Heart right ventricle (tissue), 16 donors: ENCODE measurements at places on chromosomes 6 and 20. TPM values are rescaled to one million over a fixed set of nuclear protein-coding genes. Genes with fewer than 3 reads are reported as not detected.

The C6orf58 gene
- total RNA-seq = not detected

The CDC5L gene
- total RNA-seq = 20.5 TPM

The CEP162 gene
- 3.8 TPM for total RNA-seq

The TBCC gene
- total RNA-seq = 15.7 TPM

- DNase-seq = no peak
Measured at GRCh38 chr6:99822741-99823512, 171.1 kb downstream of the MCHR2 start.

DNA sequence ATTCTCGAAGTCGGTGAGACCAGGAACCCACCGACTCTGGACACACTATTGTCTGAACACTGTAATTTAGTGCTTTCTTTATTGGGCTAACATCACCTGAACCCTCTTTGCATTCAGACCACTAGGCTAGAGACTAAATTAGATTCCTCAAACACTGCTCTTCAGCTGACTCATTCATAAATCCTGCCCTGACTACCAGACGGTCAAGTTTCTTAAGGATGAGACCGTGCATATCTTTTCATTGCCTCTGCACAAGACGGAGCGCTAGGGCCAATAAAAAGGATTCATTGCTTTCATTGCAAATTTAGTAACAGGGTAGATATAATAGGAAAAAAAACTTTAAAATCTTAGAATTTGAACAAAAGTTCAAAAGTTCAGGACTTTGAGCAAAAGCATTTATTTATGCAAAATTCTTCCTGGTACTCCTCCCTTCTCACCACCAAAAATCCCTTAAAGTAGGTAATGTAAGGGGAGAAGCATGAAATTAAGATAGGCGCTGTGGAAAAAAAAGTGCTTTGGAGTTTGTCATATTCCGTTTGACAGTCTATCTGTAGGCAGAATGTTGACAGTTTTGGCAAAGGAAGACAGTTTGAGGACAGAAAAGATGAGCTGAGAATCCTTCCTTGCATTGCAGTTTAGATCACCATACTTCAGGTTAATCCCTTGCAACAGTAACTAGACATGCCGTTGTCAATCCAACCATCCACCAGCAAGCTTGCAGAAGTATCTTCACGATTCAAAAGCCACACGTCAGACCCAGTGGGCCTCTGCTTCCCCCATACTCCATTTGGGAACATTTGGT is 328.6 kb upstream of the JARID2 start:
- DNase-seq = no peak

DNA sequence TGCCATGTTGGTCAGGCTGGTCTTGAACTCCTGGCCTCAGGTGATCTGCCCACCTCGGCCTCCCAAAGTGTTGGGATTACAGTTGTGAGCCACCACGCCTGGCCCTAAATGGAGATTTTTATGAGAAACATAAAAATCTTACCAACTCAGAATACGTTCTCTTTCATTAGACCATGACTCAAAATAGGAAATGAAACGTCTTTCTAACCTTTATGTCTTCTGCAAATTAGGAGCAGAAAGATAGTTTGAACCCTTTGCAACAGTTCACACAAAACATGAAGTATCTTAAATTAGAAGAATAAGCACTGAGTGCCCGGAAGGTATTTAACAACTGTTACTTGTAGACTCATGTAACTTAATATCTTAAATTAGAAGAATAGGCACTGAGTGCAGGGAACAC is 48.3 kb downstream of the AHI1 start:
- DNase-seq = no peak
